CD4-positive, alpha-beta T cell treated with Interleukin-1 beta for 1 hour (primary cell): ENCODE measurements at places on chromosomes 11 and 22.

DNA sequence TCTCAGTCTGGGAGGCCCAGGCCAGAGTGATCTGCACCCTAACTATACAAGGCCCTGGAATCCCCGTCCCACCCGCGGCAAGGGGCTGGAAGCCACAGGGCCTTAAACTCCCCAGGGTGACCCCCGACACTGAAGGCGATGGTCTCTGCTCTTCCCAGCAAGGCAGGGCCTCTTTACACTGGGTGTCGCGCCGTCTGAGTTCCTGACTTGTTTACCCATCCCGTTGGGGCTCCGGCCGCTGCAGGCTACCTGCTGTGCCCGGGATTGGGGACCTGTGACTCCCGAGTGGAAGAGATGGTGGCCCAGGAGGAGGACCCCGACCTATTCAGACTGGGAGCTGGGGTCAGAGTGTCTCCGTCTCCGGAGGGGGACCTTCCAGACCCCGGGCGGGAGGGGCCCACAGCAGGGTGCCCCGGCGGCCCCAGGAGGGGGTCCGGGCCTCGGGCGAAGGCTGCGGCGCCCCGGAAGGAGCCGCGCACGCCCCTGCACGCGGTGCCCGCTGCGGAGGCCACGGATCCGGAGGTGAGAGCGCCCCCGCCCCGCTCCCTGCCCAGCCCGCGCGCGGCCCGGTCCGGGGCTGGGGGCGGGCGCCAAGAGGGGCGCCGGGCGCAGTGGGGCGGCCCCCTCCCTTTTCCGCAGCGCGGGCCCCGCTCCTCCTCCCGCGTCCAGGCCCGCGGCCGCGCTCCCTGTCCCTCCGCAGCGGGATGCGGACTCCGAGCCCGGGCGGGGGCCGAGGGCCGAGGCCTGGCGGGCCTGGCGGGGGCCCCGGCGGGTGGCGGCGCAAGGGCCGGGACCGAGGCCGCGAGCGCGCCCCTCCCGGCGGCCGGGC lies 560 bp upstream of the MPPED1 start:
- no peak for DNase-seq

- no peak for DNase-seq
Observed at GRCh38 chr22:18909556-18909955, 3.4 kb downstream of the DGCR6 start.

DNA sequence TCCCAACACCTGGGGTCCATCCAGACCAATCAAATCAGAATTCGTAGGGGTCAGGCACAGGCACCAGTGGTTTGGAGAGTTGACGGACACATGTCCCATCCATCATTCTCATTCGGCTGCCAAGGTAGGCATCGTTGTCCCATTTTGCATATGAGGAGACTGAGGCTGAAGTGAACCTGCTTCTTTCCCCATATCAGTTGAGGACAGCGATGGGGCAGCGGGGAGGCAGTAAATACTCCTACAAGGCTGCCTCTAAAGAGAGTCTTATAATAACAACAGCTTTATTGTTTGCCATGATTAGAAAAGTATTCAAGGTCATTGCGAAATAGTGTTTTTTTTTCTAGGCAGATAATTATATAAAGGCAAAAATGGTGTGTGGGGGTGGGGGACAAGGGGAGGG lies 1.6 kb upstream of the BEST1 start:
- DNase-seq, result no peak

- no peak for DNase-seq
Observed at GRCh38 chr11:77324508-77324907, 23.0 kb upstream of the GDPD4 start.

DNA sequence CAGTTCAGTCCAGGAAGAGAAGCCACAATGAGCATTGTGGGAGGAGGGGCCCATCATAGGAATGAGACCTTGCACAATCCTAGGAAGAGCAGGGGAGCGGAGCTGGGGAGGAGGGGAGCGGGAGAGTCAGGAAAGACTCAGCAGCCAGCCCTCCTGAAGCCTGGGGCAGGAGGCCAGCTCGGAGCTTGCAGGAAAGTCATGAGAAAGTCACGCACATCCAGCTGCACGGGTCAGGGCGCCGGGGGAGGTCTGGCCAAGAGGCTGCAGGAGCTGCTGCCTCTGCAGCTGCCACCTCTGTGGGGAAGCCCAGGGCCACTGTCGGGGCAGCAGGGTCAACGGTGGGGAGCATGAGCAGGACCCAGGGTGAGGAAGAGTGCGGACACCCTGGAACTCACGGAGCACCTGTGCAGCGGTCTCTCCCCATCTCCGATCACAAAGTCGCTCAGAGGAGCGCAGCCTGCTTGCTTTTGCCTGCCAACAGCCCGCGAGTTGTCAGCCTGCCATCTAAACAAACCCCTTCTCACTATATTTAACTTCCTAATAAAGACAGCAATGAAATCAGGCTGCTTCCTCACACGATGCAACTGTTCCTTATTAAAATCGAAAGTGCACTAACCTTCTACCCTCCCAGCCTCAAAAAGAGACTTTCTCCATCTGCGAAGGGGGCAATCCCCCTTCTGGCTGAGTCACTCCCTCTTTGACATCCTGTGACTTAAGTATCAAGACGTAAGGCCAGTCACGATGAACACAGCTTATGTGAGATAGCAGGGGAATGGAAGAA lies 52.9 kb upstream of the RTL6 start:
- DNase-seq, result peak; percentile 42

- peak; percentile 71 for DNase-seq
Observed at GRCh38 chr22:46614025-46614931, 5.9 kb upstream of the GRAMD4 start.

DNA sequence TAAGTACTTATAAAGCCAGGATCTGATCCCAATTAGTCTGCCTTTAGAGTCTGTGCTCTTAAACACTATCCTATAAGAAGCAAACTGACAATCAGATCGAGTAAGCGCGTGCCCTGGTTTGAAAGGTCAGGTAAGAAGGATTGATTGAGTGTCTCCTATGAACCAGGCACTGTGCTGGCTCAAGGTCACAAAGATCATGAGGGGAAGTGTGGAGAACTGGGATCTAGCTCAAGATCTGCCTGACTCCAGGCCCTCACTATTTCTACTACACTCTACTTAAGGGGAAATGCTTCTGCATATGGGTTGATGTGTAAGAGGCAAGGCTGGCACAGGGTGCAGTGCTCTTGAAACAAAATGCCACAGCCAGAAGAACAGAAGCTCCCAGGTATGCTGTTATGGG lies 77.0 kb downstream of the ME3 start:
- no peak for DNase-seq

DNA sequence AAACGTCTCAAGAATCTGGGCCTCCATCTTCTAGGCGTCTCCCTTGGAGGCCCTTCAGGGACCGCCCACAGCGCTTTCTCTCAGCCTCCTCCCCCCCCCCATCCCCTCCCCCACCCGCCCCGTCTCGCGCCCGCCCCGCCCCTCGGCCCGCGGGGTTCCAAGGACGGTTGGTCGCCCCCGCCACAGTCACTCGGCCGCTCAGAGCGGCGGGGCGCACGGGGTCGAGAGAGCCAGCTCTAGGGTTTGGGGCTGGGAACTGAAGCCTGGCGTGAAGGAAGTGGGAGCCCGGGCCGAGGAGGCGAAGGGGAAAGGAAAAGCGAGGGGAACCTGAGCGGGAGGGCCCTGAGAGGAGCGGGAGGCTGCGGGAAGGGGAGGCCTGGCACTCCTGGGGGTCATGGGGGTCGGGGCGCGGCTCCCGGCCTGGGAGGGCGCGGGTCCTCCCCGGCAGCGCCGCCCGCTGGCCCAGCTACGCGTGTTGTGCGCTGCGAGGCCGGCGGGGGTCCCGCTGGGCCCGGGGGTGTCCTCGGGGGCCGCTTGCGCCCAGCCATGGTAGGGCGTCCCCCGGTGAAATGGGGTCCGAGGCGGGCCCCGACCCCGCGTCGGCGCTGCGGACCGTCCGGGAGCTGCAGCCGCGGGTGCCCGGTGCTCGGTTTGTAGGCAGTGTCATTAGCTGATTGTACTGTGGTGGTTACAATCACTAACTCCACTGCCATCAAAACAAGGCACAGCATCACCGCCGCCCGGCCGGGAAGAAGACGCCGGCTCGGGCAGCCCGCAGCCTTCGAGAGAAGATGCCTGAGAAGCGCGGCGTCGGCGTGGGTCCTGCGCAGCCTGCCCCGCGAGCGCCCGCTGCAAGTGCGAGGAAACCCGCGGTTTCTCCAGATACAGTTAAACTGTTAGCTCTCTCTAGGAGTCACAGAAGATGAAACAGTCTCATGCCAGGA lies at the start of gene BTG4:
Gene BTG4, minus strand, starts transcription at position 91 of the 944 bp plus-strand sequence. CDS start 13,610 bp downstream, outside the sequence.
- DNase-seq, result no peak

- DNase-seq, result peak; percentile 92
Observed at GRCh38 chr22:37242395-37242918, 1.6 kb downstream of the RAC2 start.

DNA sequence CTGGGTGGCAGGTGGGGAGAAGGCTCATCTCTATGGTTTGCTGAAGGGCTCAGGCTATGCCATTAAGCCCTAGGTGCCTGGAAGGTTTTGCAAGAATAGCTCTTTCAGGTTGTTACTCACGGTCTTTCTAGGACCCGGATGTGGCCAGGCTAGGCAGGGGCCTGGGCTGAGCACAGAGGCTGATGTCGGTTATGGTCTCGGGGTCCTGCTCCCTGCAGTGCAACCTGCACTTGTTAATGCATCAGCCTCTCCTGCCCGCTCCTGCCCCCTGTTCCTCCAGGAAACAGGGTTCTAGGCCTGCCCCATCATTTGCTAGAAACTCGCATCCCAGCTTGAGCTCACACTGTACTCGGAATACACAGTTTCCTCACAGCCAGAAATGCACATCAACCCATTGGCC lies 79.1 kb upstream of the SLC22A12 start:
- no peak for DNase-seq

DNA sequence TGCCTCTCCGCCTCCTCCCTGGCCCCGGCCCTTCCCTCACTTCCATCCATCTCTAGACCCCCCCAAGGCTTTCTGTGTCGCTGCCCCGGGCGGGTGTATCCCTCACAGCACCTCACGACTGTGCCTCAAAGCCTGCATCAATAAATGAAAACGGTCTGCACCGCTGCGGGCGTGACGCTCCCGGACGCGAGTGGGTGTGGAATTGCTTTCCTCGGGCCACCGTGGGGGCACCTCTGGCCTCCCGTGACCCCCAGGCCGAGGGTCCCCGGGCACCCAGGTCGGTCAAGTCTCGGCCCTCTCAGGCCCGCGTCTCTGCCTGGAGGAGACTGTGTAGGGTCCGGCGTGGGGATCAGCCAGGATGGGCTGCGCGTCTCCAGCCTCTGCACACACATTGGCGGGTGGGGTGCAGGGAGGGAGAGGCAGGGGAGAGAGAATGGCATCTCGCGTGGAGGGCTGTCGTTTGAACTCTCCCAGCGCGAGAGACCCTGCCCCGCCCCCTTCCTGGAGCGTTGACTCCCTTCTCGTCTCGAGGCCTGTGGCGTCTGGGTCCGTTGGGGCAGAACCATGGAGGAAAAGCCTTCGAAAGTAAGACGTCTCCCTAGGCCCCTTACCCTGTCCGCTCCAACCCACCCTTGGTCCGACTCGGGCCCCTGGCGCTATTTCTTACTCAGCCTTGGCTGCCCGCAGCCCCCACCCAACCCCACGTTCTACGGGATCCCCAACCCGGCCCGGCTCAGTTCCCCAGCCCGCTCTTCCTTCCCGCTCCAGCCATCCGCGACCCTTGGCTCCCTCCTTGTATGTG lies at the start of gene CATSPERZ:
Gene CATSPERZ, plus strand, starts transcription at position 512 of the 802 bp plus-strand sequence. Its CDS starts 53 bp downstream, at position 565.
- DNase-seq, result peak; percentile 26

DNA sequence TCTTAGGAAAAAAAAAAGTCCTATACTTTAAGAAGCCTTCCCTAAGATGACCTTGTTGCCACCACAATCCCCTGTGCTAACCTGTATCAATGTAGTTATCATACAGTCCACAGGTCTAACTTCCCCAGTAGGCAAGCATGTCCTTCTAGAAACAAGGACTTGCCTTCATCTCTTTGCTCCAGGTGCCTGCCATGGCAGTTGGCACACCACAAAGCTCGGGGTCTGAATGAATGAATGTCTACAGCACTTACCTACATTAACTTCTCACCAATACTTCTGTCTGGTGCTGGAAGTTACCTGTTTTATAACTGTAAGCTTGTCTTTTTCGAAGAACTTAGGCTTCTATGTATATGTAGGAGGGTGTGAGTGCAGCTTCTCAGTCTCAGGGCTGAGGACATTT lies 23.4 kb downstream of the CLPB start:
- DNase-seq, result no peak

GRCh38 chr11:27699926-27700350 lies 317 bp downstream of the BDNF start:
- DNase-seq, result no peak

- no peak for DNase-seq
Observed at GRCh38 chr11:130781931-130782330, 134.3 kb downstream of the SNX19 start.

GRCh38 chr11:121610706-121611105 lies 157.9 kb upstream of the SORL1-AS1 start:
- no peak for DNase-seq

DNA sequence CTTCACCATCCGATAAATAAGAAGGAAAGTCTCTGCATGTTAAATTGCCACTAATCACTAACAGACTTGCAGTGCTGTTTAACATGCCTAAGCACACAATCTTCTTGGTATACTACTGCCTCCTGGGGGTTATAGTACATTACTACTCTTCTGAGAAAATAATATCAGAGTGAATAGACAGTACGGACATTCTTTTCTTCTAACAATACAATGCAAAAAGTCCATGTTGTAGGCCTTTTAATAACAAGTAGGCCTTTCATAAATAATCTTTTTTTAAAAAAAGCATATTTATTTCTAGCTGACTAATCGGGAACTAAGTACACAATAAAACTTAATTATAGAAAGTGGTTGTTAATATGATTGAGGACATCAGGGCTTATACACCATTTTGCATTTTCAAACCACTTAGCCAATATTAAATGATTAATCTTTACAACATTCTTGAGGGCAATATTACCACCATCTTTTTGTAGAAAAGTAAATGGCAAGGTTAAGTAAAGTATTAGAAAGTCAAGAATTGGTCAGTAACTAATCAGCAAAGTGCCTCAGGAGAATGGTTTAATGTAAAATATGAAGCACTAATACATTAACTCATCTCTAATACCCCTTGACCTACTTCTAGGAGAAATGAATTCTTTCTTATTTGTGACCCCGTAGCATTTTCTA lies 84.7 kb downstream of the TTC28 start:
- DNase-seq, result no peak

DNA sequence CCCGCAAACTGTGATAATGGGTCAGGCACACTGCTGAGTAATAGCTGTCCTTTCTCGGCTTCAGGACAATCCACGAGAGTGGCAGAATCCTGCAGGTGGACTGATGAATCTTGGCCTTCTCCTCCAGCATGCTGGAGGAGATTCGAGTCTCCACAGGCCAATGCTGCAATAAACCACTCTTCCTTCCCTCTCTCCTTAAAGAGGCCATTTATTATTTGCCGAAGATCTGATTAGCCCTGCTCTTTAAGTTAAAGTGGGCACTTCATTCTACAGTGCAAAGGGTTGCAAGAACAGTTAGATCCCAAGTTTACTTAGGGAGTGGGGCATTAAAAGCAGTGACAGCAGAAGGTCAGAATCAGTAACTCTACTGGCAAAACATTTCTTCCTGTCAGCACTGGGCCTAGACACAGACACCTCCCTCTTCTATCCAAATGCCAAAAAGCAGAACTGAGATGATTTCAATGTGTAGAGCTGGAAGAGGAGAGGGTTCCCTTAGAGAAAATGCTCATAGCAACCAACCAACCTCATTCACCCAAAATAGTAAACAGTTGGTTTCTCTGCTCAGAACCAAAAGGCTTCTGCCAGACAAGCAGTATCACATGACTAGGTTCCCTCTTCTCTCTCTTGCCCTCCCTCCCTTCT lies 121.7 kb downstream of the SGSM3 start:
- peak; percentile 50 for DNase-seq
